ENCODE measurements at places on chromosomes 5 and 9.

DNA sequence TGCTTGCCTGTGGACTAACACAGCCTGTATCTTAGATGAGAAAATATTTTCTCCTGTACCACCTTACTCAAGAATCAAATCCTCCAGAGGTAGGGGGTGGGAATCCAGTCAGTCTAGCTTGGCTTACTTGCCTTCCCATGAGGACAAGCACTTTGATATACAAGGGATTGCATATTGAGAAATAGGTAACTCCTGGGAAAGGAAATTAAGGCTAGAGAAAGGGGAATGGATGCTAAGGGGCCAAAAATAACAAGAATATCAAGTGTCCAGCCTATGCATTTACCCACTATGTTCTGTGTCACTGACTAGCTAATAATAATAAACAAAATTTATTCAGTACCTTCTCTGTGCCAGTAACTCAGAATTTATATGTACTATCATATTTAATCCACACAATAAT lies 21.4 kb upstream of the SNX2 start:
- no peak for DNase-seq

DNA sequence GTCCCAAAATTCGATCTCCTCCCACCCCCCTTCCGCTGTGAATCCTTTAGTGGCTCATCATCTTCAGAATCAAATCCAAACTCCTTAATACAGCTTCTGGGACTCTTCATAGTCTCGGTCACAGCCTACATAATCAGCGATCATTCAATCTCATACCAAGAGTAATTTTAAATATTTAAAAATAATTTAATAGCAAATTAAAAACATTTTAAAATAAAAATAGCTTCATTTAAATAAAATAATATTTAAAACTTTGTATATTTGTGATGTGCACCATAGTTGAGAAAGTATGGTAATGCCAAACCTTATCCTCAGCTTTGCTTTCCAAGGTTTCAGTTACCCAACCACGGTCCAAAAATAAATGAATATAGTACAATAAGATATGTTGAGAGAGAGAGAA lies 70.0 kb upstream of the NR3C1 start:
- no peak for DNase-seq

- no peak for DNase-seq
These were observed 8.2 kb upstream of the AGPAT2 start for GRCh38 chr9:136695435-136695895.

- DNase-seq, result no peak
These were observed 35.8 kb upstream of the SHISAL2B start for GRCh38 chr5:64654561-64654938.

DNA sequence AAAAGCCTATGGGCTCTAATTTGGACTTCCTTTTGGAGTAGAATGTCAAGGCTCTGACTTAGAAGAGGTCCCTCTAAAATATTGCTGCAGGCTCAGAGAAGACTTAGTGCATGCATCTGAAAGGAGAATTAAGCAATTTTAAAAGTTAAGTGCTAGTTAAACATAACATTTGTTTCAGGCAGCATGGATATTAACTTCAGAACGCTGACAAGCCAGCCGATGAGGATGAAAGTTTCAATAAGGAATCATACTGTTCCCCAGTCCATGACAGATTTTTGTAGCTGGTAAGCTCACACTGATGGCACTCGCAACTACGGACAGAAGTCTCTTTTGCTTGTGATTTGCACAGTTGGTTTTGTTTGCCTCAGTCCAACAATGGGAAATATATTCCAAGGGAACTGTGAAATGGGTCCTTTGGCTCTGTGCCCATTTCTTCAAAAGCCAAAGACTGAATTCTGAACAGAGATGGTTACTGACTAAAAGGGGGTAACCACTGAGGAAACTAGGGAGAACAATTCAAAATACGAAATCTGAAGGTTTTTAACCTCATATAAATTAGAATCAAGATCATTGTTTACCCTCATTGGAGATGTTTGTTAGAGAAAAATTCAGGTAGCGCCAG lies 47.6 kb downstream of the DCP2 start:
- DNase-seq, result no peak

DNA sequence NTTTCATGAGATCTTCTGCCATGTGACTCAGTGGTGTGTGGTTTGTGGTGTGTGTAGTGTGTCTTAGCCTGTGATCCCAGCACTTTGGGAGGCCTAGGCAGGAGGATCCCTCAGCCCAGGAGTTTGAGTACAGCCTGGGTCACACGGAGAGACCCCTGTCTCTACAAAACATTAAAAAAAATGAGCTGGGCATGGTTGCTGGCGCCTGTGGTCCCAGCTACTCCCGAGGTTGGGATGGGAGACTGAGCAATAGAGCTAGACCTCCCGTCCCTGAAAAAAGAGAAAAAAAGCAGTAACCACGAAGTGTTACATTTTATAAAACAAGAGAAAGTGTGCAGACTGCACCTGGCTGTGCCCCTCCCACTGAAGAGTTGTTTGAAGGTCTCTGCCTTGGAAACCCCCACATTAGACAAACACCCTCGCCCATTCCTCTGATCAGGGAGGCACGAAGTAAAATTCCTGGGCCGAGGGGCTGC lies 21.2 kb upstream of the RNU6ATAC start:
- DNase-seq, result no peak

GRCh38 chr9:2087500-2088313 lies 72.6 kb downstream of the SMARCA2 start:
- DNase-seq, result no peak

- no peak for DNase-seq
These were observed 168.5 kb upstream of the GAS1 start for GRCh38 chr9:87115785-87116184.

DNA sequence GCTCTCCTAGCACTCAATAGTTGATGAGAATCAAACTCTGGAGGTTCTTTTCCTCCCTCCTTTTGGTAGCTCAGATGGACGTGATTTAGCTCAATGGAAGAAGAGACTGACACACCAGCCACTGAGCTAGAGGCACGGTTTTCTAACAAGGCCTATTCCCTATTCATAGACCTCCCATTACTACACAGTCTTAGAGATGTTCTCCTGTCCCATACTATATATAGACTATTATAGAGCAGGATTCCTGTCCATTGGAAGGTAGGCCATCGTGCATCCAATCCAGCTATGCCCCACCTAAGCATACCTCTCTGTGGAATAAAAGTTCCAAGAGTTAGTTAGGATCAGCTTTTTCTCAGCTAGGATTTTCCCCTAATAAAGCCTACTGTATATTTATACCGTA lies 30.3 kb upstream of the CTNNAL1 start:
- no peak for DNase-seq

DNA sequence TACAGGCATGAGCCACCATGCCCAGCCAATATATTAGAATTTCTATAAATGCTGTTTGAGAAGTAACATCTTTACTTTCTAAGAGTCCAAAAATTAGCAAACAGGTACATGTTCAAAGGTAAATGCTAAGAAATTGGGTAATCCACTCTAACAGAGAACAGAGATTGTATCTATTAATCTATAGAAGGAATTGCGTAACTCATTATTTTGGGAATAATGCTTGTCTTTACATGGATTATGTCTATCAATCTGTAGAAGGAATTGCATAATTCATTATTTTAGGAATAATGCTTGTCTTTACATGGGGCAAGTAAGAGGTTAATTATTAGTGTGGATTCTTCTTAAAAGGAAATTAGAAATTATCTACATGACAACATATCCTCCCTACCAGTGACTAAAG lies 30.5 kb downstream of the CCNH start:
- no peak for DNase-seq

DNA sequence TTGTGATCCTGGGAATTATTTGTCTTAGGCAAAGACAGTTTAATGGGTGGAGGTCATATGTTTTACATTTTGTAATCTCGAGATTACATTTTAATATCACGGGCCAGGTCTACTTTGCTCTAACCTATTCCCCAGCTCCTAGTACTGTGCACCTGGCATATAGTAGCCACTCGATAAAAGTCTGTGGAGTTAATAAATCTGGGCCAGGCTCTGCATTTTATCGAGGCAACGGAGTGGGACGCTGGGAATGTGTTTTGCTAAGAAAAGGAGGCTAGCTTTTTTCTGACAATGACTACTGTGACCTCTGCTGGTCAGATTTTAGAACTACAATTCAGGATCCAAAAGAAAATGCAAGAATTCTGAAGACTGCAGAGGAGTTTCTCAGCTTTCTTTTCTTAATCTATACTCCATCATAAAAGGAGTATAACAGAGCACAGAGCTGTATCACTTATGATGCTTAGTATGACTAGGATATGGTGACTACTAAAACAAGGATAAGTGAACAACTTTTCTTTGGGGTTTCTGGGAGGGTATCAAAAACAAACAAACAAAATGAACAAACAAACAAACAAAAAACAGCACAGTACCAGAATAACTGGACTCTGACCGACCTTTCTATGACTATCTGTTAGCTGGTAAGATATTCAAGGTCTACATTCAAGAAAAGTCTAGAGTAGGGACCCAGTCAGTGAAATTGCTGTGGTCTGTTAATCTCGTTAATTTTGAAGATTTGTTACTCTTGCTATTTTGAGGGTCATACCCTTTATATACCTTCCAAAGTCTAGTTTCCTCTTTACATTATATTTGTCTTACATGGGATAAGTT lies 46.1 kb upstream of the CER1 start:
- DNase-seq, result no peak

DNA sequence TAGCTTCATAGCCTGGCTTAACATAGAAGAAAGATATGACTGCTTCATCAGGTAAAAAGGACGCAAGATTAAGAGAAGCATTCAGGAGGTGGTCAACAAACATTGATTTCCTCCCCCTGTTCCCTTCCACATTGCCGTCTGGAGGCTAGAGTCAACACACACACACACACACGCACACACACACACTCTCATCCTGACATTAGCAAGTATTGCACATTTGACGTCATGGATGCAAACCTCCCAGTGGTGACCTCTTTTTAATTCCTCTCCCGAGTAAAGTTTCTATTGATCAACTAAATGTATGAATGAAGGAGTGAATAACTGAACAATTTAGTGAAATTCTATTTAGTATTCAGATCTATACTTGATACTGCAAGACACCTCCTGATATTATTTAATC lies 332.8 kb downstream of the ELAVL2 start:
- DNase-seq, result no peak

DNA sequence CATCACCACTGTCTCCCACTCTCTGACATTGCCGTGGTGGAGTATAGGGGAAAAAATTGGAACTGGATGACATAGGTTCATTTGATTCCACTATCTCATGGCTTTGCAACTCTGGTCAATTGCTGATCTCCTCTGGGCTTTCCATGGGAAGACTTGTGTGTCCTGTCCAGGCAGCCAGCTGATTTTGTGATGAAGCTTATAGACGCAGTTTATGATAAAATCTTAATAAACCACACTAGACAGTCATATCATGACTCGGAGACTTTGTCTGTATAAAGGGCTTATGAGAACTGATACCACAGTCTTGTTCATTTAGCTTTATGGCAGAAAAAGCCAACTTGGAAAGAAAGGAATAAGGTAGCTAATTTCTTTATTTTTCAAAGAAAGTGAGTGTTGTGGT lies 296.5 kb downstream of the MAST4 start:
- no peak for DNase-seq

DNA sequence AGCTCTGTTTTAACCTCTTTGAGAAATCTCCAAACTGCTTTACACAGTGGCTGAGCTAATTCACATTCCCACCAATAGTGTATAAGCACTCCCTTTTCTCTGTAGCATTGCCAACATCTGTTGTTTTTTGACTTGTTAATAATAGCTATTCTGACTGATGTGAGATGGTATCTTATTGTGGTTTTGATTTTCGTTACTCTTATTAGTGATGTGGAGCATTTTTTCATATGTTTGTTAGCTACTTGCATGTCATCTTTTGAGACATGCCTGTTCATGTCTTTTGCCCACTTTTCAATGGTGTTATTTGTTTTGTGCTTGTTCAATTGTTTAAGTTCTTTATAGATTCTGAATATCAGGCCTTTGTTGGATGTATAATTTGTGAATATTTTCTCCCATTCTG lies 225.2 kb upstream of the TRPC7 start:
- DNase-seq, result no peak

- DNase-seq, result no peak
These were observed 470.7 kb downstream of the CDK5RAP2 start for GRCh38 chr9:120109242-120109641.

- DNase-seq, result no peak
These were observed 5.4 kb upstream of the HBEGF start for GRCh38 chr5:140351609-140352334.

GRCh38 chr5:154325566-154325965 lies 120.2 kb upstream of the SAP30L start:
- DNase-seq, result no peak

DNA sequence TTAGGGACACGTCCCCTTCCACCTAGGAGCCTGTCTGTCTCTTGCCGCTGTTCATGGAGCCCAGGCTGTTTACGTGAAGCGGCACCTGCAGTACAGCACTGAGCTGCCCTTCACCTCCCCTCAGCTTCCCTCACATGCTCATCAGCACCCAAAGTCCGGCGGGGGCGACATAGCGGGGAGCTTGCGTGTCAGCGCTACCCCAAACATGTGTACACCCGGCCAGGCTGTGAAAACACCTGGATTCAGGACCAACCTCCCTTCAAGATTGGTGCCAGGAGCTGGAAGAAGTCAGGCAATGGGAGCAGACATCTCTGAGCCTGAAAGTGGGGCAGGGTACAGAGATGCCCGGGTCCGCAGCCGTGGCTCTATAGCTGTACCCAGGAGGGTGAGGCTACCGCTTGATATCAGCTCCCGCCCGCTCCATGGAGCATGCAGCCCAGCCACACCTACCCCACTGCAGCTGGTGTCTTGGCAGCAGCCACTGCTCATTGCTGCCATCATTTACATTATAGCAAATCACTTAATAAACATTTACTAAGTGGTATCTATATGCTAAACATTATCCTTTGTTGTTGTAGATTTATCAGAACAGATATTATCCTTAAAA lies 712.1 kb downstream of the CDH9 start:
- DNase-seq, result no peak

DNA sequence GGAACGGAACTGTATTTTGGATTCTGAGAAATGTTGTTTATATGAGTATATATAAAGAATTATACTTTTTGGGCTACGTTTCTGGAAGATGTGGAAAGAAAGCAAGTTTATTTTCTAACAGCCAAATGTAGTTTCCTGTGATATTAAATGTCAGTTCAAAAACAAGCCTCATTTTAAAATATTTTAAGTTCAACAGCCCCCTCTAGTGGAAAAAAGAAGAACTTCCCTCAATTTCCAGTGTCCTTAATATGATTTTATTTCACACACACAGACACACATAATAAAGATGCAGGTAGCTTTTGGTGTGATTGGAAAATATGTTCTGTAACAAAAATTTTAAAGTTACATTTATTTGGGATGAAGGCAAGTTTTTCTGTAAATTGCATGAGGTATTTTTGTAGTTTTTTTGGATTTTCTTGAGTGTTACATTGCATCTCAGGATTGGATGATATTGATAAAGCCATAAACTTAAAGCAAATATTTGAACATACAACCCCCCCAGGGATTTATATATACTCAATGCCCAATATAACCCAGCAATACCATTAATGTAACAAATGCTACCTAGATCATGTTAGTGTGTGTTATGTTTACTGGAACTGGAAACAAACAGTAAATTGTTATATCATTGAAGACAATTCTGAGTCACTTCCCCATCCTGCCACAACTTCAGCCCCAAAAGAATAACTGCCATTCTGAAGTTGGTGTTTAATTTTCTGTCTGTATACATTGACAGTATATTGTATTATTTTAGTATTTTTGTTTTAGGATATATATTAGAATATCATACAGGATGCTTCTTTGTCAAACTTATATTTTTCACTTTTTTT lies 54.0 kb downstream of the CCDC171 start:
- no peak for DNase-seq

GRCh38 chr5:133696782-133697507 lies 84.6 kb upstream of the FSTL4 start:
- DNase-seq, result no peak

- no peak for DNase-seq
These were observed 14.0 kb upstream of the PLPPR1 start for GRCh38 chr9:101014566-101014965.

GRCh38 chr5:177066224-177066623 lies 20.5 kb upstream of the FGFR4 start:
- DNase-seq, result no peak

All from activated B cell treated with CpG ODN at 0.5 μM for 24 hours (primary cell).